ENCODE measurements at places on chromosomes 11 and 22. TPM values are rescaled to one million over a fixed set of nuclear protein-coding genes. Genes with fewer than 3 reads are reported as not detected.

The SCGB2A2 gene
- not detected for total RNA-seq

The SMARCB1 gene
- total RNA-seq: 53.0 TPM

The NXPE4 gene
- not detected for total RNA-seq

The DMC1 gene
- total RNA-seq: 12.1 TPM

The FADD gene
- 38.2 TPM for total RNA-seq

The NPAS4 gene
- not detected for total RNA-seq

The SCN4B gene
- total RNA-seq: not detected

The MS4A1 gene
- total RNA-seq: not detected

The DDX6 gene
- 98.3 TPM for total RNA-seq
